ENCODE measurements at places on chromosomes 6 and 20. TPM values are rescaled to one million over a fixed set of nuclear protein-coding genes. Genes with fewer than 3 reads are reported as not detected.

DNA sequence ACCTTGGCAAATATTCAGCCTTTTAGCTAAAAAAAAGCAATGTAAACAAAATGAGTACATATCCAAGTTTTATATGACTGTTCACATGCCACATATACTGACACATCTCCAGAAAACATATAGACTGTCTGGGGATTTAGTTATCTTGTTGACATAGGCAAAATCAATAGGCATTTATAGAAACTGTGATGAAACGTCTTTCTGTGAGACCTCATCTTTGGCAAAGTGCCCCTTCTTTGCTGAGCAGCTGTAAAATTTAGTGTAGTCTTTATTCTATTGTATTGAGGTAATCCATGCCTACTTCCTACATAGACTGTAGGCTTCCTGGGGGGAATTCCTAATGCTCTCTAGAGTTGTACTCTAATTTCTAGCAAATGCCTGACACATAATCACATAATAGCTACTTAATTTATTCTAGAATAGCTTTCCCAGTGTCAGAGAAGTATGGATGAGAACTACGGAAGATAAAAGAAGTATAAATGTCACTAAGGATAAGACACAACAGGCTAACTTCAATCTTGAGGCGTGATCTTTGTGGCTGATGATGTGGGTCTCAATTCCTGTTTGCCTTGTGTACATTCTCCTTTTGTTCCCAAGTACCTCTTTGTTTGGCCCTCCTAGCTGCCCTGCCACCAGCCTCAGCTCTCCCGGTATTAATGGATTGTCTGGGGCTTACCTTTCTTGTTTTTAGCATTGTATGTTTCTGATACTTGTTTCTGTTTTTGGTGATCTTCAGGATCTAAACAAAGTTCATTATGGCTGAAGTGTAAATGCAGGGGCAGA, 30.6 kb downstream of the PTCHD4 start:
- DNase-seq, result peak; percentile 45

Gene LY6G6D
- 0.58 TPM for total RNA-seq

DNA sequence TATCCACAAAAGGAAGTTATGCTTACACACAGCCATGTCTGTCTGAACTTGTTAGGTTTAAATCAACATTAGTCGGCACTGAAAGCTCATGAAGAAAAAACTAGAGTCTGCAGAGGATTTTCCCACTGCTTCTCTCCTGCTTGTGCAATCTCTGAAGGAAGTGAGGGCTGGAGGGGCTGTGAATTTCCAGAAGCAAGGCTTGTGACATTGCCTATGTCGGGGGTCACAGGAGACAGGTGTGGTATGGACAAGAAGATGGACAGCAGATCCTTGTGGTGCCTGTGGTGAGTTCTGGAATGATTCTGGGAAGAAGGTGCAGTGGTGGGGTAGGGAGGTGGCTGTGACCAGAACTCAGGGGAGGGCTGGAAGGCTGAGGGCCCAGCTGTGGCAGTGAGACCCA, 84.3 kb upstream of the TRAF3IP2 start:
- DNase-seq, result no peak

Gene JPH2
- 76.8 TPM for total RNA-seq
